ENCODE measurements at places on chromosomes 6 and 20.
A peak's percentile ranks its signal among the peaks of the same experiment; 100 is the strongest.

- DNase-seq: no peak
These were observed 40.5 kb upstream of the VEGFA start for GRCh38 chr6:43729537-43729936.

GRCh38 chr20:6583134-6583738, 184.2 kb upstream of the BMP2 start:
- DNase-seq: no peak

- no peak for DNase-seq
These were observed 52.8 kb upstream of the UST start for GRCh38 chr6:148693882-148694484.

DNA sequence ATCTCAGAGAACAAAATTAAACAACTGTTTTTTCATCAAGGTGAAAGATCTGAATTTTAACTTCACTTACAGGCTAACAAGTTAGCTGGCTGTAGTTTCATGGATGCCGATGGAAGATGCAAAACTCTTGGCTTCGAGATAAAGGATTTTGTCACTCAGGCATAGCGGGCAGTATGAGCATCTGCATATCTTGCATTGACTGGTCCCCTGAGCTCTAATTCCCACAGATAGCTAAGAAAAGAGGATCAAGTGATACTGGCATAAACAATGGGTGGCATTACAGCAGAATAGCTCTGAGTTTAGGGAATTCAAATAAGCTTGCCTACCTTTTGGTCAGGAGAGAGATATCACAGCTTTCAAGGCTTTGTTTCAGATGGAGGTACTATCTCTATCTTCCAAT, 1.8 kb upstream of the CLVS2 start:
- no peak for DNase-seq

GRCh38 chr6:33745548-33745947, 1.2 kb downstream of the IP6K3 start:
- DNase-seq: no peak

DNA sequence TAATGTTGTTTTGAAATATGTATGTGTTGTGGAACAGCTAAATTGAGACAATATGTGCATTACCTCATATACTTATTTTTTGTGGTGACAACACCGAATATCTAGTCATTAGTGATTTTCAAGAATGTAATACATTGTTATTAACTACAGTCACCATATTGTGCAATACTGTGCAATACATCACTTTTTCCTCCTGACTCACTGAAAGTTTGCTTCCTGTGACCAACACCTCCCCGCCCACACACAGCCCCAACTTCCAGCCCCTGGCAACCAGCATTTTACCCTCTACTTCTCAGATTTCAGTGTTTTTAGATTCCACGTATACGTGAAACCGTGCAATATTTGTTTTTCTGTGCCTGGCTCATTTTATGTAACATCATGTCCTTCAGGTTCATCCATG, 627.9 kb downstream of the PRKN start:
- DNase-seq: peak; percentile 13

GRCh38 chr6:150028799-150029198, 3.5 kb upstream of the RAET1L start:
- DNase-seq: no peak

DNA sequence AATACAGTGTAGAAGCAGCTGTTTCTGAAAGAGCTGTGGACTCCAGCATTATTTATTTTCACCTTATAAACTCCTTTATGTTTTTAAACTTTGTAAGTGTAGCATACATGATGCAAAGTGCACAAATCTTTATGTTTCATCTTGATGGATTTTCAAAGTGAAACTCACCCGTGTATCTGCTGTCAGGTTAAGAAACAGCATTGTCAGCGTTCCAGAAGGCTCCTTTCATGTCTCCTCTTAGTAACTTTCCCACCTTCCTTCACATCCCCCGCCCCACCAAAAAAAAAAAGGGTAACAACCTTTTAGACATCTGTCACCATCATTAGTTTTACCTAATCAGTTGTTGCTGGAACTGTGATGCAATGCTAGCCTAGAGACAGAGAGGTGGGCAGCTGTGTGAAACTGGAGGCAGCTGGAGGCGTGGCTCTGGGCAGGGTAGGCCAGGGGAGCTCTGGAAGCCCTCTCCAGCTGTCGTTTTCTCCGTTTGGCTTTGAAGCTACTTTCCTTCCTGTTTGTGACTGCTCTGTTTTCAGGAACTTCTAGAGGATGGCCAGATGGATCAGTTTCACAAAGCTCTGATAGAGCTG, 7.2 kb downstream of the ACTR5 start:
- no peak for DNase-seq

DNA sequence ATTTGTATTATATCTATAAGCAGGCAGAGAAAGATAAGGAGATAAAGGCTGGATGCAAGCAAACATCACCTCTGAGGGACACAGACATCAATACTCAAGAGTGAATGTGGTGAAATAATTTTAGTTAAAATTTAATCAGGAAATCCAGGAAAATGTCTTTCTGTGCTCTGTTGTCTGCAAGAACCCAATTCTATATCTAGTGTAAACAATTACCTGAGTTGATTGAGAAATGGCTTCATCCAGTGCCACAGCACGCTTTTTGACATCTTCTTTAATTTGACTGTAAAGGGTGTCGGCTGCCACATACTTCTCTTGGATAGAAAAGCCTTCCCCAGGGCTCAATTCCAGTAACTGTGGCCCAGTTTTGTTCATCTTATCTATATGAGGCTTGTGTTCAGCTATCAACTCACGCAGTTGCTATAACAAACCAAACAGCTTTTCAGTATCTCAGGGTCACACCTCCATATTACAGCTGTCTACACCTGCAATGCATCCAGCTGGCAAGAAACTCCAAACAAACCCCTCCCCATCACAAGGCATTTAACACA, 131.6 kb downstream of the DST start:
- DNase-seq: no peak

- no peak for DNase-seq
These were observed 17.5 kb downstream of the AGPAT4 start for GRCh38 chr6:161256407-161256806.

- no peak for DNase-seq
These were observed 385.9 kb upstream of the RUNX2 start for GRCh38 chr6:44942201-44942600.

- no peak for DNase-seq
These were observed 87.6 kb downstream of the MYB start for GRCh38 chr6:135268740-135269139.

DNA sequence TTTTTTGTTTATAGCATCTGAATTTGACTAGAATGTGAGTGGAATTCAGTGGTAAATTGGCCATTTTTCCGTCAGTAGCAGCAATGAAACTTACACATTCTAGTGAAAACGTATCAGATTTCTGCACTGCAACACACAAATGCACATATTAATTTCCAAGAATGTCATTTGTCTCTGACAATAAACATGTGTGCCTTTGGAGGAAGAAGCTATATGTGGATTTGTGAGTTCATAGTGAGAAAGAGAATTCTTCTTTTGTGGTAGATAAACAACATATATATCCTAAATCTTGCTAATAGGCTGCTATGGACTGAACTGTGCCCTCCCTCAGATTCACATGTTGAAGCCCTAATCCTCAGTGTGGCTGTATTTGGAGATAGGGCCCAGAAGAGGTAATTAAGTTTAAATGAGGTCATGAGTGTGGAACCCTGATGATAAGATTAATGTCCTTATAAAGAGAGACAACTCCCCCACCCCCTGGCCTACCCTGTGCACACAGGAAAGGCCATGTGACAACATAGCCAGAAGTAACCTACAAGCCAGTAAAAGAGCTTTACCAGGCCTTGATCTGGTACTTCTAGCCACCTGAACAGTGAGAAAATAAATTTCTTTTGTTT, 200.2 kb upstream of the EYA4 start:
- no peak for DNase-seq

DNA sequence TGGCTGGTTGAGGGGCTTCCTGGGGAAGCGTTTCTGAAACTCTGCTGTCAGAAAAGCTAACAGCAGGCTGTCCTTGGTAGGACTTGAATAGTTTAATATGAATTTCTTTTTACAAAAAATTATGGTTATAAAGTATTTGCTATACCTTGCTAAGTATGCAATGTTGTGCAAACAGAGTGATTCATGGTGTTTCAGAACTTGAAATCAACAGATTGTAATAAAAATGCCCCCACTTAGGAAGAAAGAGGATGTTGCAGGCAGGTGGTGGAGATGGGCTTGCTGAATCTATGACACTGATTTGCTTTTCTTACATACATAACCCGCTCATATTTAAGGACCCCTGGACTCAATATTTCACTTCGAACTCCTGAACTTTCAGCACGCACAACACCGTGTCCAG, 211.6 kb downstream of the THBS2 start:
- DNase-seq: no peak

GRCh38 chr6:96157018-96157565, 141.3 kb downstream of the FUT9 start:
- DNase-seq: no peak

DNA sequence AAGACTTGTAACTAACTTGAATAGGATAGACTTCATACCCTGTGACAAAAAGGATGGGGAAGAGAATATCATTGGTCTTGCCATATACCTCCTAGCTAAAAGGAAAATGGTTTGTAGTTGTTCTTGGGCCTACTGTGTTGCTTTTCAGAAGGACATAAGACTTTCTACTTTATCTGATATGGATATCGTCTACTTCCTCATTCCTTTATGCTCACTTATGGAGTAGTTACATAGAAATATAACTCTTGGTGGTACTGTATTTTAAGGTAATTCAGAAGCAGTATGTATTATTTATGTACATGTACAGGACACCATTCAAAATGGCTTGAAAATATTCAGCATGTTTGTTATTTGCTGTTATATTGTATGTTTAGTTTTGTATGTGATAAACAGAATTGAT, 8.0 kb downstream of the FAM217B start:
- DNase-seq: no peak

- no peak for DNase-seq
These were observed 42.3 kb upstream of the TMEM181 start for GRCh38 chr6:158517581-158517980.

DNA sequence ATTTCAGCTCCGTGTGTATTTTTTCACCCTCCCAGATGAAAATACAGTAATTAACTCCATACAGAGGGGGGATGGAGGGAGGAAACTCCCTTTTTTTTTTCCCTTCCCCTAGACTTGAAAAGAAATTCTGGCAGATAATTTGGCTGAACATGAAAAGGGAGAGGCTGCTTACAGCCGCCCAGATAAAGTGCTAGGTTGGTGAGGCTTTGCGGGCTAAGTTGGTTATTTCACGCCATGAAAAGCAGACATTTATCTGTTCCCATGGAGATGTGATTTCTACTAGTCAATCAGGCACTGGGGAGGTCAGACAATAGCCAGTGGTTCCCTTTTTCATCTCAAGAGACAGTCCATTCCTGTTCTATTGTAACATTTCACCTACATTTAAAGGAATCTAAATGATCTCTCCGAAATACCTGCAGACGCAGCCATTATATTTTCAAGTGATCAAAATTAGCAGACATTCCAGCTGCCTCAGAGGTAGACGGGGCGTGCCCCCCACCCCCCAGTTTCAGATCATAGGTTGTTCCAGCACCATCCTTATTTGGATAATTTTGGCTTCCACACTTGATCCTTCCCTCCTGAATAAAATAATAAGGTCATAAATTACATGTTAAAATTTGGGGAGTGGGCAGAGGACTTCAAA, 143.9 kb upstream of the ZNF217 start:
- DNase-seq: no peak

DNA sequence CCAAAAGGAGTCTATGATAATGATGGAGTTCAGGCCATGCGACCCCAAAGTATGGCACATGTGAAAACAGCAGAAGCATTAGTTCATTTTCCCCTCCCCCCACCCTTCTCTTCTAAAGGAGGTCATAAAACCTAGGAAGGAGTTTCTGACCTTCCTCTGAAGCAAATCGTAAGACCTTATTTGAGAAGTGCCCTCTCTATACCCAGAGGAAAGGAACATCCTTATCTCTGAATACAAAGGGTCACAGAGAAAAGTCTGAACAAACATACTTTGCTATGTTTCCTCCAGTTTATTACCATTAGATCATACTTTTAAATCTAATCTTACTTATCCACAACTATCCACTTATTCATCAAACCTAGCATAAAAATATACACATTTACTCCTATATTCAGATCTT, 48.6 kb downstream of the SLX4IP start:
- no peak for DNase-seq

DNA sequence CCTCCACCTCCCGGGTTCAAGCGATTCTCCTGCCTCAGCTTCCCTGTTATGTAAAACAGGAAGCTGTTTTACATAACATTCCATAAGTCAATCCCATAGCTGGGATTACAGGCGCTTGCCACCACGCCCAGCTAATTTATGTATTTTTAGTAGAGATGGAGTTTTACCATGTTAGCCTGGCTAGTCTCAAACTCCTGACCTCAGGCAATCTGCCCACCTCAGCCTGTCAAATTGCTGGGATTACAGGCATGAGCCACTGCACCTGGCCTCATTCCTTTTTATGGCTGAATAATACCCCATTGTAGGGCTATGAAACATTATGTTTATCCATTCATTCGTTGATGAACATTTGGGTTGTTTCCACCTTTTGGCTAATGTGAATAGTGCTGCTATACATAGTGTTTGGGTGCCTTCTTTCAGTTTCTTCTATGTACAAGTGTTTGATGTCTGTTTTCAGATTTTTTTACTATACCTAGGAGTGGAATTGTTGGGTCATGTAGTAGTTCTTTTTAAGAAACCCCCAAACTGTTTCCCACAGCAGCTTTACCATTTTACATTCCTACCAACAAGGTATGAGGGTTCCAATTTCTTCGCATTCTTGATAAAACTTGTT, 138.7 kb upstream of the COL21A1 start:
- no peak for DNase-seq

DNA sequence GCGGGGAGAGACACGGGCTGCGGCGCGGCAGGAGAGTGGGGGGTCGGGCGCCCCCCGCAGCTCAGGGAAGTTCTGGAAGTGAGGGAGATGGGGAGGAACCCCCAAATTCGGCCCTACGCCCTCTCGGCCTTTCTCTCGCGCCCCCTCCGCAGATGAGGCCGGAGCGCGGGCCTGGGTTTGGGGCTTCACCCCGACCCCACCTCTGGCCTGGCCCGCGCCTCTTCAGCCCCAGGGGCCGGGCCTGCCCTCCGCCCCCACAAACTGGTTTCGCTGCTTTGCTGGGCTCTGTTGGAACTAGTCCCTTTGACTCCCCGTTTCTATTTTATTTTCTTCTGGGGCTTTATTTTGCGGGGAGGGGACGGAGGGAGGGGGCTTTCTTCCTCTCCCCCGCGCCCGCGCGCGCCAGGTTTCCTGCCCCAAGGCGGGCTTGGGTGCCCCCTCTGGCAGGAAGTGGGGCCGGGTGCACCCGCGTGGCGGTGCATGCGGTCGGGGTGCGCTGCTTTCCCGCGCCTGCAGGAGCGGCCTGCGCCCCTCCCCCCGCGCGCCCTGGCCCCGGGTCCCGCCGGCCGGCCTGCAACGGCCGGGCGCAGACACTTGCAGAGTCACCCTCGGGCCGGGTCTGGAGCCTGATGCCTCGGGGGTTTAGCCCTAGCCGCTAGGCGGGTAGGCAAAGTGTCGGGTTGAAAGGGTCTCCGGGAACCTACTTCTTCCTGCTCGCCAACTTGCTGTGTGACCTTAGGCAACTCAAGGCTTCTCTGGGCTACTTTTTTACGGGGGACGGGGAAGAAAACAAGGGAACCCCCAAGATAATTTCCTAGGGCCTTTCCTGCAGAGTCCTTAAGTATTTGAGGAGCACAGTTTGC, 1.3 kb downstream of the HMGA1 start:
- no peak for DNase-seq

GRCh38 chr6:140790109-140790508, 1342.6 kb upstream of the GJE1 start:
- no peak for DNase-seq

GRCh38 chr6:52162940-52163908, 23.0 kb upstream of the IL17A start:
- no peak for DNase-seq
